ENCODE measurements at places on chromosomes 5 and 9.

DNA sequence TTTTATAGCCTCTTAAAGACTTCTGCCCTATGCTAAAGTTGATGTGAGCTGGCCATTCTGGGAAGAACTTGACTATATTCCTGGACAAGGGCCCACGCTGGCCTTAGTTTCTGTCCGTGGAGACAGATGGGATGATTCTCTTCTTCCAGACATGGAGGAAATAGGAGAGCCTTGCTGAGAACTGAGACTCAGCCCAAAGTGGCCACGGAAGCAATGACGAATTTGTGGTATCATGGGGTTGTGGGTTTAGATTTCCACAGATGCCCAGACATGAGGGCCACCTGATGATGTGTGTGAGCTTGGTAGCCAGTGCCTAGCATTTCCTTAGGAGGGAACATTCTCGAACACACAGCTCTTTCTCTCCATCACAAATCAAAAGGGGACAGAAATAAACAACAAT is 309.1 kb downstream of the NSG2 start:
- no peak for DNase-seq

DNA sequence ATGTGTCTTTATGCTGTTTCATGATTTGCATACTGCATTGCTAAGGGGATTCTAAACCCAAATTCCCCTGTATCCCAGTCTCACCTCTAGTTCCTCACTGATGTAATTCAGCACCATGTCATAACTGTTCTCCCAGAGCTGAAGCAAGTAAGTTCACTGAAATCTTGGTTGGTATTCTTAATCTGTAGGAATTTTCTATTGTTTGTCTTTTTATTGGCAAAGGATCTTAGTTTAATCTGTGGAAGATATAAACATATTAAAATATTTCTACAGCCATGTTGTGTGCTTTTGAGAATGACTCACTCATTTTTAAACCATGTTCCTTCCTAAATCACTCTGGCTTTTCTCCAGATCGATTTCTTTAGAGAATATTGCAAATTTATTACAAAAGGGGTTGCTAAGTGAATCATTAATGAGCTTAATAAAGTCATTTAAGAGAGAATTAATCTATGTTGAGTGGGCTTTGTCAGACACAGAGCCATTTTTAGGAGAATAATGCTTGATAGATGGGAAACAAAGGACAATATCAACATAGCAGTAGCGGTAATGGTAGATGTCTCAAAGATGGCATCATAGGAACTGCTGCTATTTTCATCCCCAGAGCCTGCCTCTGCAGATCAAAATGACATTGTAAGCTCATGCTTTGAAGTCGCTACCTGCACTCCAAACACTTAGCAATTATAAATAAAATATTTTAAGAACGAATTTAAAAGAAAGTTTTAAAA is 110.0 kb downstream of the ENC1 start:
- DNase-seq = no peak

DNA sequence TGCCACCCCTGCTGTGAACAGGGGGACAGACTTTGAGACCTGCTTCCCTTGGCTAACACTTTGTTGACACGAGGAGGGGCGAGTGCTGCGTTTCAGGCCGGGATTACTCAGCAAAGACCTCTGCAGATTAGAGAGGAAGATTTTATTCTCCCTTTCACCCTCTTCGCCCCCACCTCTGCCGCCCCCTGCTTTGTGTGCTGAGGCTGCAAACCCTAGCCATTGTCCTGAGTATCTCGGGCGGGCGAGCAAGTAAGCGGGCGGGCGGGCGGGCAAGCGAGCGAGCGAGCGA is 6.0 kb downstream of the ISL1 start:
- DNase-seq = peak; percentile 89

DNA sequence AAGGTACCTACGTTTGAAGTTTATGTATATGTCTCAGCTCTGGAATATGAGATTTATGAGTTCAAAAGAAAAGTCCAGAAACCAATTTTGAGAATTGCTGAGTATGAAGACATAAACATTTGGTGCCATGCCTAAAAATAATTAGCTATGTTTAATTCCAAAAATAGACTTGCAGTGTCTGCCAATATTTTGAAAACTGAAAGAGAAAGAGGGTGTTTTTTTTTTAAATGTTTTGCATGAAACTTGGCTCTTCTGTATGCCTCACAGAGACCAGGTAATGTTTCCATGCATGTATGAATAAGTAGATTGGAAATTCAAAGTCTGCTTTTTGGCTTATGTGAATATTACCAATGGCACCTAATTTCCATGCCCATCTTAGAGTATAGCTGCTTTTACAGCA is 634.4 kb upstream of the C9orf72 start:
- DNase-seq = peak; percentile 30

DNA sequence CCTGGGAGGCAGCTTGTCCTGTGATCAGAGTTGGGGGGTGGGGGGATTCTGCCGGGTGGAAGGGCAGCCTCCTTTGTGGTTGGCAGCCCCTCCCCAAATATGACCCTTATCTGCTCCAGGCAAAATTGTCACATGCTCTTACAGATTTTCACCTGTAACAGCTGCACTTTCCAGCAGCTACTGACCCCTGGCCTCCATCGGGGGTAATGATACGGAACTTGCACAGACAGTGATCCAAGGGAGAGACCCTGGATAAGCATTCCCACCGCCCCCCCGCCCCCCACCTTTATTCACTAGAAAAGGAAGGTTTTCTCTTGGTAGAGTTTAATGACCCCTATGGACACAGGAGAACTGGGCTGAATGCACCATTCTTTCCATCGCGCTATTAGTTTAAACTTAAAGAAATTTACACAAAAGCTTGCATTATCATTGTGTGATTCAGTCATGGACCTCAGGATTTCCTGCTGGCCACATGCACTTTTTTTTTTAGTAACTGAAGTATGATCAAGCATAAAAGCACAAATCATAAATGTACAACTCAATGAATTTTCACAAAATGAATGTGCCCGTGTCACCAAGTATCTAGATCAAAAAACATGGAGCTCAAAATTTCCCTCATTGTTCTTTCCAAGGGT is 10.7 kb upstream of the ZBTB34 start:
- no peak for DNase-seq

- DNase-seq = peak; percentile 58
Observed at GRCh38 chr9:124045076-124045829, 33.7 kb downstream of the LHX2 start.

- DNase-seq = peak; percentile 78
Observed at GRCh38 chr9:130235558-130236435, 29.8 kb upstream of the HMCN2 start.

GRCh38 chr5:96045888-96046287 is 84.2 kb upstream of the ELL2 start:
- DNase-seq = no peak
